HS-5 (cell line): ENCODE measurements at places on chromosomes 6 and 20.

DNA sequence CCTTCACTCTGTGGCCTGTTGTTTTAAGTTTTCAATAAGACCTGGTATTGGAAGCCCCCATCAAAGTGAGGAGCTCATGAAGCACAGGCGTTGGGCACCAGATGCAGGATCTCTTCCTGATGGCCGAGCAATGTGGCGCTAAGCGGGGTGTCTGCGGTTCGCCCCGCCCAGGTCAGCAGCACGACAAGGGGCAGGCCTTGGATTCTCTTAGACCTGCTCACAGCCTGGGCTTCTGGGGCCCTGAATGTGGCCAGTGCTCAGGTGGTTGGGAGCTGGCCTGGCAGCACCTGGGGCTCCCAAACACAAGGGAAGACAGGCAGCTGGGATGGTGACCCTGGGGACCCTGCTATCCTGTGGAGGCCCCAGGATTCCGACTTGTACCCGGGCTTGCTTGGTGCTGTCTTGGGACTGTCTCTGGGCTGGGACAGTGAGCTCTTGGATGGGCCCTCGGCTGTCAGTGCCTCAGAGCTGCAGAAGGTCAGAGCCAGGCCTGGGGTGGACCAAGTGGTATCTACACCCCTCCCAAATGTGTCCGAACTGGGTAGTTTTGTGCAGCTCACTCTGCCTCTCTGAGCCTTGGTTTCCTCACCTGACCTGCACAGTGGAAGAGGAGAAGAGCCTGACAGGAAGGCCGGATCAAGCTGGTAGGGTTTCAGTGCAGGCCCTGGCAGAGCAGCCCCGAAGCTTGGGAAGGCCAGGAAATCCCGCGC, 69.1 kb downstream of the PHACTR3 start:
- DNase-seq: no peak

DNA sequence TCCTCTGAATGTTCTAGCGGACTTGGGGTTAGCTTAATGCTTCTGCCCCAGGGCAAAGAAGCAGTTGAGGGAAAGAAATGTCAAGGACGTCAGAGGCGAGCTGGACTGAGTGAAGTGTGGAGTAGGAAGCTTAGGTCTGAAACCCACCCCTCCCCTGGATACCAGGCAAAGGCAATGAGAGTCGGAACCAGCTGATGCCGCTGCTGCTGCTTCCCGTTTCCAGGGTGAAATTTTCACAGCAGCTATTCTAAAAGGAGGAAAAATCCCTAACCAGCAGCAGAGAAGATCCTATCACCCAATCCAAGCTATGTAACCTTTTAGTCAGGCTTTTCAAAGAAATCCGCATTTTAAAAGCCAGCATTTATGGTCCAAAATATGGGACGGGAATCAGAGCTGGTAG, 564.3 kb downstream of the LMBRD1 start:
- DNase-seq: no peak

GRCh38 chr6:106557837-106558236, 71.5 kb downstream of the RTN4IP1 start:
- no peak for DNase-seq

DNA sequence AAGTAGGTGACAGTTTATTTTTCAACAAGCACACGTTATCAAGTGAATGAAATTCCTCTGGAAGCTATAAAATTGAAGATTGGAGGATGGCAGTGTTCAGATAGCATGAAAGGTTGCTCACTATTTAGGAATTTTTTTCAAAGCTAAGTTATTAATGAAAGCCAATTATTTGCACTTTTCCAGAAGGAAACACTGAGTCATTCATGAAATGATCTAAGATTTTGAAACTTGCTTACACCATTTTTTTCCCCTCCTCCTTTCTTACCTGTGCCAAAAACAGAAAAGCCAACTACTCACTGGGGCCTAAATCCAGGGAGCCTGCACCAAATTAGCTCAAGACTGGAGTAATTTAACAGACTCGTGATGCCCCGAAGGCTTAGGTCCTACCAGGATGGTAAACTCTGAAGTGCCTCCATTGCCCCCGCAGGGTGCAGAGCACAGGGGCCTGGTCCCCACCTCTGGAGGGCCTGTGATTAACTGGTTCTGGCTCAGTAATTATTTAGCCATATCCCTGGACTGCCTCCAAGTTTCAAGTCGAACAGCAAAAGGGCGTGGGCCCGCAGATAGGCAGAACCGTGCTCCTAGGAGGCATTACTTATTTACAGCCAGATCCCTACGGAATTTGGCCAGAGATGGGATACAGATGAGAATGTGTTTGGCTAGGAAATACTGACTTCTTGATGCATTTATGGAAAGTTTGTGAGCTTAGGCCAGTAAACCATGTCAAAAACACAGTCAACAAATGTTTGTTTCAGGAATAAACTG, 28.0 kb upstream of the ZNF217 start:
- DNase-seq: peak; percentile 100

DNA sequence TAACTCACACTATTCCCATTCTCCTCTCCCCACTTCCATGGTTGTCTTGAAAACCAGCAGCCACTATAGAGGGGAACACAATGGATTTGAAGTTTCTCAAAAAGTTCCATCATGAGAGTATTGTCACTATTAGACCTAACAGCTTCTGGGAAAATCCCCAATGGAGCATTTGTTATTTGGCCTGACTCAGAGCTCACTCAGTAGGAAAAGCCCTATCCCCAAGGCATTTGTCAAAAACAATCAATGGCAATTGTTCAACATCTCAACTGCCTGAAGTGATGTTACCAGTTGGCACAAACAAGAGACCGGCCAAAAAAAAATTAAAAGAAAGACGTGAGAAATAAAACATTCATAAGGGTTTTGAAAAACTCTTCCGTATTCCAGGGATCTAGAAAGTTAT, 98.8 kb downstream of the MYLK4 start:
- no peak for DNase-seq

DNA sequence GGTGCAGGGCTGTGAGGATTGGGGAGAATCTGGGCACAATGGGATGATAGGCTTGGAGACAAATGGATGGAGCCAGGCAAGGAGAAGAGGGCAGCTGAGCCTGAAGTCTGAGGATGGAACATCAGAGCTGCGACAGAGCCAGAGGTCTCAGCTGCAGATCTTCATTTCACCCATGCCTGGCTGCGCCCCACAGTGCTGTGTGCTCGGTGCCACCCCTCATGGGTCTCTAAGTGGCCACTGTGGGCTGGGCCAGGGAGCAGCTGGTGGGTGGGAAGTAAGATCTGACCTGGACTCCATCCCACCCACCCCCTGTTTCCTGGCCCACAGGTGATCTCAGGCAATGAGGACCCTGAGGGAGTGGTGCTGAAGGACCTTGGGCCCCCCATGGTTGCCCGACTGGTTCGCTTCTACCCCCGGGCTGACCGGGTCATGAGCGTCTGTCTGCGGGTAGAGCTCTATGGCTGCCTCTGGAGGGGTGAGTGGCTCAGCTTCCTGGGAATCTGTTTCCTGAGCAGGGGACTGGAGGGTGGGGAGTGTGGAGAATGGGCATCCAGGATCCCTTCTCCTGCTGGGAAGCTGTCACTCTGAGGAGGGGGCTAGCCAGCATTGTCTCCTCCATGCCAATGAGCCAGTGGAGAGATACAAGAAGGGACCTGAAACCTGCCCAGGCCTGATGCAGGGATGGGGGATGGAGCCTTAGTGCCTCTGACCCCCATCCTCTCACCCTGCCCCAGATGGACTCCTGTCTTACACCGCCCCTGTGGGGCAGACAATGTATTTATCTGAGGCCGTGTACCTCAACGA, 6.5 kb downstream of the DDR1 start:
- no peak for DNase-seq

- no peak for DNase-seq
Measured at GRCh38 chr20:51249215-51249614, 226.3 kb upstream of the KCNG1 start.

DNA sequence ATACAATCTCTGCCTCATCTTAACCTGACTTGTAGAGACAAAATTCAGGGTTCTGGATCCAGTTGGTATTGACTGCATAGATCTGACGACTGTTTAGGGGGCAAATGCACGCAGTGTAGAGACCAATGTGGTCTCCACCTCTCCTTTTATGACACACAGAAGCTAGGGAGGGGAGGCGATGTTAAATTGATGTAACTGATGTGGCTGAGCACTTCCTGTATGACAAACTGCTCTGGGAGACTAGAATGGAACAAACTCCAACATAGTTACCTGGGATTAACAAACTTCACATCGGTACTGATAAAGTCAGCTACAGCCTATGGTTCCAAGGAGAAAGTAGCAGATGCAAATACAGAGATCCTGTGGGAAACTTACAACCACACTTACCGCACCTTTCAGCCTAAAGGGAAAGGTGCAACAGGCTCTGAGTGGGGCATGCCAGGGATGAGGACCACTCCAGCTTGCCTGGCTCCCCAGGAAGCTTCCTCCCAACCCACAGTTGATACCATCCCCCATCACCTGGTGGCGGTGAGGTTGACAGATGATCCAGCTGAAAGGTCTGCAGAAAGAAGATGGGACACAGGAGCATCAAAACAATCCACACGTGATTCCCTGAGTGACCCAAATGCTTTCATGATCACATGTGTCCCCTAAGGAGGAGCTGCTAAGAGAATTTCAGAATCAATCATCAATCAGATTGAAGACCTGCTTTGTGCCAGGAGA, 60.6 kb upstream of the MRPS10 start:
- no peak for DNase-seq

DNA sequence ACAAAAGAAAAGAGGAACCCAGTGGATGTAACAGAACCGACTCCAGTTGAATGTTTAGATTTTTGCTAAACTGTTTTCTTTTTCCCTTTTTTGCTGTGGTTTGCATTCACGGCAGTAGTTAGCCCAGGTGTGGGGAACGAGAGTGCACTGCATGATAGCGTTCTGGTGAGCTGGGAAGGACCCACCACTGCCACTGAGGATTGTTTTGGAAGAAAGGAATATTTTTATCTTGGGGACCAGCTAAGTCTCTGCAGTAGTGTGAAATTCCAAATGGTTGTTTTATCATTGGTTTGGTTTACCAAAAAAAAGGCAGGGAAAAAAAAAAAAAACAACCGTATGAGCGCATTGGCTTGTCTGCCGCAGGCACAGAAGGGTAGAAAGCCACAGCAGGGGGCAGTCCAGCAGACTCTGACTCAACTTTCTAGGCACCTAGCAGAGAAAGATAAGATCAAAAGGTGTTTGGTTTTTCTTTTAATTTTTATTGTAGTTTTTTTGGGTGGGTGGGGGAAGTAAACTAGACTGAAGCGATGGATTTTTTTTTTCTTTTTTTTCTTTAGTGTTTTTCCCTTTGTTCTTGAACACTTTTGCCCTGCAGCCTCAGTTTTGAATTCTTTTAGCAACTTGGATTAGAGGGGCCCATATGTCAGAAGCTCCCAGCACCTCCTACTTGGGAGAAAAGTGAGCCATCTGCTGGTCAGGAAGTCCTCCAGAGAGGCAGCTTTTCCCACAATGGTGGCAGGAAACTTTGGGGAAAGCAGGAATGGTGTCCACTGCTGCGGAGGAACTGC, 13.5 kb upstream of the RAB5IF start:
- no peak for DNase-seq

- DNase-seq: no peak
Measured at GRCh38 chr6:100685747-100686146, 195.4 kb downstream of the ASCC3 start.

DNA sequence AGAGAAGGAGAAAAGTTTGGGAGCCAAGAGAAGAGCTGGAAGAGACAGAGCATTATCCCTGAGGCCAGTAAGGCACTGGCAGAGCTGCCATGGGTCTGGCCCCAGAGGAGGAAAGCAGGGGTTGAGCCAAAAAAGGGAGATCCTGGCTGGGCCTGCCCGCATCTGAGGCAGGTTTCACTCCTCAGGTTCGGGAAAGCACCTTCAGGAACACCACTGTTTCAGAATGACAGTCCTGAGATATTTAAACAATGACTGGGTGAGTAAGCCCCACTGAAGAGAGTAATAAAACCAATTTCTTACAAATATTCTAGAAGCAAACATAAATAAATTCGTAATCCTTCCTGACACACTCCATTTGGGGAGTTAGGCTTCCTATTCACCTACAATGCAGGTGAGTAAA, 152.2 kb downstream of the BACH2 start:
- DNase-seq: no peak

DNA sequence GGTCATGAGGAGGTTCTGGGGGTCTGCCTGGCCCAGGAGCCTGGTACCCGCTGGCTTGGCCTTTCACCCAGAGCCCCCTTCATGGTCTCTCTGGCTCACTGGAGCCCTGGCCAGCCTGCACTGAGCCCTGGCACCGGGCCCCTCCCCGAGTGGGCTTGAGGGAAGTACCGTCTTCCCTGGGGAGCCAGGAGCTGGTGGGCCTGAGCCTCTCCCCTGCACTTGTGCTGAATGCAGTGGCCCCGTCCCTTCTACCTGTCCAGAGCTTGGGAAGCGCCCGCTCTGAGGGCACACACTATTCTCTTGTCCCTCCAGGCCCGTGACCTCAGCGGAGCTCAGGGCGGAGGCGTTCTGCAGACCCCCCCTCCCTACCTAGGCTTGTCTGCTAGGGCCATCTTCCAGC, 62.2 kb downstream of the TCP11 start:
- DNase-seq: no peak

DNA sequence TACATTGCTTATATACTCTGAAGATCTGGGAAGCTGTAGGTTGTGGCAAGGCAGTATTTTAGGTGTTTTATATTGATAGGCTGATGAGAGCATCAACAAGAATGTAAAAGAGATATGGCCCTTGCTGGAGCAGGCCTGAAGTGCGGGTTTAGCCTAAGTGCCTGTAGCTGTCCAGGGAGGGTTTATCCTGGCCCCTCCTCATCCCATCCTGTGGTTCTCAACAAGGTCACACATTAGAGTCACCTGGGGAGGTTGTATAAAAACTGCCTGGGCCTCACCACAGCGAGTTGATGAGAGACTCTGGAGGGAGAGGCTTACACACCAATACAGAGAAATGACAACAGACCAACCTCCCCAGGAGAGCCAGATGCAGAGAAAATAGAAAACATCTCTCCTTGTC, 48.4 kb downstream of the LYRM2 start:
- DNase-seq: no peak

- no peak for DNase-seq
Measured at GRCh38 chr6:16041327-16041726, 87.6 kb upstream of the MYLIP start.

DNA sequence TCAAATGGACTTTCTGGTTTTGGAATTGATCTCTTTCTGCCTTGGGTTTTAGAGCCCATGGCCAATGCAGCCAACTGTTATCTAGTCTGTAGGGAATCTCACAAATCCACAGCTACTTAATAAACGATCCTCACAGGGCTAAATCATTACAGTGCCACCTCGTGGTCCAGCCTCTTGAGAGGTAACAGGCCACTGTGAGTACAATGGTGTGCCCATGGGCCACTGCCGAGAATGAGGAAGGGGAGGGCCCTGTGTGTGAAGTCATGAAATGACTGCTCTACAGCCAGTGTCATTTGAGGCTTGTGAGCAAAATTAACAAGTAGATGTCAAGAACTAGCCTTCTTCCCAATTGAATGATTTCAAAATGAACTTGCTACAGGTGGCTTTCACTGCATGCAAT, 54.3 kb upstream of the GMPR start:
- no peak for DNase-seq

- peak; percentile 2 for DNase-seq
Measured at GRCh38 chr6:162385980-162386379, 341.6 kb downstream of the PRKN start.

DNA sequence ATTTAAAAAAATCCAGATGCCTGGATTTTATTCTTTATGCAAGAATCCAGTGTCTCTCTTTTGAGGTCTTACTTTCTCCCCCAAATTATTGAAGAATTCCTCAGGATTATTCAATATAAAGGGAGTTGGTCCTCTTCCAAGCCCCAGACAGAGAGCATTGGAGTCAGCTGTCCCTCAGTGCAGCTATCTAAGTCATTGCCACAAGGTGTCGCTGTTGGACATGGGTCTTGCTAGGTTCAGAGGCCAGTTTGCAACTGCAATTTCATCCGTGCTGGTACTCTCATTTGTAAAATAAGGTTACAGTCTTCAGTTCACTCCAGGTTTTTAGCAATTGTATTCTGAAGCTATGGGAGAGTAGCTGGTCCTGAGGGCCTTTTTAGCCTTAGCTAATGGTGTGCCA, 27.8 kb downstream of the CCN2 start:
- no peak for DNase-seq
